ENCODE measurements at places on chromosomes 4 and X.

- peak overlapping the region; percentile 97 for H3K27ac ChIP-seq
- H3K4me3 ChIP-seq: peak overlapping the region; percentile 87
Observed at GRCh38 chrX:47194194-47194787, 662 bp downstream of the UBA1 start.

GRCh38 chrX:25156832-25157231 is 141.1 kb upstream of the ARX start:
- no peaks in the 10 kb centered on the region for H3K27me3 ChIP-seq
- DNase-seq: no peak
- no peak overlapping the region for H3K4me3 ChIP-seq
- H3K36me3 ChIP-seq: no peaks in the 10 kb centered on the region

GRCh38 chr4:107006218-107006617 is 29.9 kb downstream of the DKK2 start:
- no peak overlapping the region for H3K27ac ChIP-seq
- no peaks in the 10 kb centered on the region for H3K4me1 ChIP-seq
- H3K36me3 ChIP-seq: no peaks in the 10 kb centered on the region
- DNase-seq: no peak
- no peak overlapping the region for H3K4me3 ChIP-seq

GRCh38 chrX:154019633-154020528 is at the start of gene IRAK1:
TSS of gene IRAK1 (minus strand) at chrX:154019902. CDS start at chrX:154019812, 90 bp downstream.
- no peak for DNase-seq
- peak within 1 kb of the TSS; percentile 61 for H3K4me3 ChIP-seq
- no peaks in the 10 kb centered on the region for H3K36me3 ChIP-seq
- peaks cover 27% of the 10 kb centered on the region for H3K4me1 ChIP-seq
- H3K27ac ChIP-seq: peak within 1 kb of the TSS; percentile 86

DNA sequence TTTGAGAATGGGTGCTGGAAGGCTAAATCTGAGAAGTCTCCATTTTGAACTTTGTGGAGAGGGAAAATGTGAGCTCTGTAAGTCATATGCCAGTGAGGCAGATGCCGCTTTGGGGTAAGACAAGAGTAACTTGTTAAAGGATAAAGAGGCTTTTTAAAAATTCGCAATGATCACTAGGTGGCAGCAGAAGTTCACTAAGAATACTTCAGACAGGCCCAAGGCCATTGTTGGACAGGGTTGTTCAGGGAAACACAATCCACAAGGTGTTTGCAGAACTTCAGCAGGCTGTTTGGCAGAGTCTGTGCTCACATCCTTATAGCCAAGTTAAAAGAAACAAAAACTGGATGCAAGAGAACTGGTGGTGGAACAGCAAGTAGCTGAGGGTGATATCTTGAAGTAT is 13.7 kb upstream of the PIGA start:
- no peak for DNase-seq
- no peaks in the 10 kb centered on the region for H3K27me3 ChIP-seq
- H3K36me3 ChIP-seq: no peaks in the 10 kb centered on the region
- H3K4me1 ChIP-seq: no peaks in the 10 kb centered on the region
- no peak overlapping the region for H3K4me3 ChIP-seq

GRCh38 chr4:133152831-133153481 is 3.9 kb downstream of the PCDH10 start:
- peaks cover 10% of the 10 kb centered on the region for H3K27me3 ChIP-seq
- H3K36me3 ChIP-seq: no peaks in the 10 kb centered on the region
- peaks cover 44% of the 10 kb centered on the region for H3K4me1 ChIP-seq

GRCh38 chr4:6621556-6621927 is 18.9 kb upstream of the MRFAP1 start:
- no peaks in the 10 kb centered on the region for H3K36me3 ChIP-seq
- no peak overlapping the region for H3K27ac ChIP-seq
- DNase-seq: no peak
- H3K4me1 ChIP-seq: no peaks in the 10 kb centered on the region

DNA sequence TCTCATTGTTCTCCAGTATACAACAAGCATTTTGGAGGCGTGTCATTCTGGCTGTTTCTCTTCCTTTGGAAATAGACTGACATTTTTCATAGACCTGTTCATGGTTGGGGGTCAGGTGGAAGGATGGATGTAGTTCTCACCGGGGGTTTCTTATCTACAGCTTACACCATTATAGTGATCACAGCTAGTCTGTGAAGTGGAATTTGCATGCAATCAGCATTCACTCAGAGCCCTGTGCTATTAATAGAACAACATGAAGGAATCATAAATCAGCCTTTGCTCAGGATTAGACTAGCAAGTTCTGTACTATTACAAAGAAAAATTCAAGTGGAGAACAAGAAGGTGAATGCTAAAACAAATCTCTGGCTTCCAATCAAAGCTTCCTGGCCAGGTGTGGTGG is 132.6 kb upstream of the PUDP start:
- H3K27ac ChIP-seq: no peak overlapping the region
- H3K36me3 ChIP-seq: no peaks in the 10 kb centered on the region
- H3K4me1 ChIP-seq: no peaks in the 10 kb centered on the region
- no peak overlapping the region for H3K4me3 ChIP-seq

- H3K27me3 ChIP-seq: no peaks in the 10 kb centered on the region
- no peaks in the 10 kb centered on the region for H3K36me3 ChIP-seq
- no peak overlapping the region for H3K4me3 ChIP-seq
- no peak for DNase-seq
- no peak overlapping the region for H3K27ac ChIP-seq
Observed at GRCh38 chrX:23616361-23616760, 50.9 kb upstream of the PRDX4 start.

DNA sequence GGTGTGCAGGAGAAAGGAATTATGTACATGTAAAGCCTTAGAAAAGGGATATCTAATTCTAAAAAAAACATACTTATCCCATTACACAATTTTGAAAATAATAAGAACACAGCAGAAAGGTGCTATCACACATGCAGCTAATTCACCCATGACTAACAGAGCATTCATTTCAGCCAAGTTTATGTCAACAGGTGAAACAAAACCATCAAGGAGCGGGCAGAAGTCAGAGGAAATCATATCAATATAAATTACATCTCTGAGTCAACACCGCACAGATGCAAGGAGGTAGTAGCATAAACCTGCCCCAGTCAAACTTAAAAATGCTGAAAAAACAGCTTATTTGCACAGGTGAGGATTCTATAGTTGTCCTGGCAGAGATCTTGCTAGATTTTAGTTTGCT is 197.9 kb downstream of the PRDM5 start:
- H3K36me3 ChIP-seq: no peaks in the 10 kb centered on the region
- H3K27ac ChIP-seq: no peak overlapping the region
- no peak overlapping the region for H3K4me3 ChIP-seq
- DNase-seq: no peak
- no peaks in the 10 kb centered on the region for H3K4me1 ChIP-seq

DNA sequence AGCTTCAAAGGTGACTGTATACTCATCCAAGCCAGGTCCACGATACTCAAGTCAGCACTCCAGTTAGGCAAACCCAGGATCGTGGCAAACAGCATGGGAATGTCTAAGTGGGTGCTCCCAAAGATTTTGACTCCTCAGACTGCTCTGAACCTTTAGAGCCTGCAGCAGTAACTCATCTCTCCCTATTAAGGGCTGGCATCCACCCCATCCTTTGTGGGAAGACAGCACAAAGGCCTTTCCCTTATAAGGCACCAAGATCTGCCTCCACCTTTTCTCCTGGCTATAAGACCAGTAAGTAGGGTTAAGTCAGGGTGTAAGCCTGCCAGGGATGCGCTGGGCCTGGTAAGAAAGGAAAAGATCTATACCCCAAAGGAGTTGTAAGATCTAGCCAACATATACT is 23.6 kb upstream of the SLC25A43 start:
- no peaks in the 10 kb centered on the region for H3K27me3 ChIP-seq
- H3K27ac ChIP-seq: no peak overlapping the region
- H3K4me3 ChIP-seq: no peak overlapping the region
- DNase-seq: no peak
- no peaks in the 10 kb centered on the region for H3K4me1 ChIP-seq

DNA sequence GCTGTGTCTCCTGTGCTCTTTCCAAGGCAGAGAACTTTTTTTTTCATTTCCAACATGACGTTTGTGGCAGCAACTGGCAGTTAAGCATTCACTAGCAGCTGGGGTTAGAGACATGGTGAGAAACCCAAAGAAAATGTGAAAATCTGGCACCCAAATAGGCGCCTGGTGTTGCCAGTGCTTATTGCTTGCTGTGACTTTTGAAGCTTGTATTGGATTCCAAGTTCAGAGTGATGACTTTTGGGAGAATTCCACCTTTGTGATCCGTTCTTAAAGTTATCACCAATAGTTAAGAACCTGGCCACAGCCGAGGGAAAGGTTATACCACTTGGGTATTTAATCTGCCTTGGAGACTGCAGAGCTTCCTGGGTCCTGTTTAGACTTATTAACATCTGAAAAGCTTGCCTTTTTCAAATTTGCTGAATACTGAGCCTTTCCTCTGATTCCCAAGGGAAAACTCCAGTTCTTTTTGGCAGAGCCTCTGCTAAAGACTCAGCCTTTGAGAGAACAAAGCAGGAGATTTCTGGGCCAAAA is 101.0 kb downstream of the OPHN1 start:
- no peaks in the 10 kb centered on the region for H3K36me3 ChIP-seq
- H3K27me3 ChIP-seq: no peaks in the 10 kb centered on the region
- H3K4me1 ChIP-seq: no peaks in the 10 kb centered on the region
- no peak overlapping the region for H3K27ac ChIP-seq
- no peak overlapping the region for H3K4me3 ChIP-seq
- DNase-seq: no peak

DNA sequence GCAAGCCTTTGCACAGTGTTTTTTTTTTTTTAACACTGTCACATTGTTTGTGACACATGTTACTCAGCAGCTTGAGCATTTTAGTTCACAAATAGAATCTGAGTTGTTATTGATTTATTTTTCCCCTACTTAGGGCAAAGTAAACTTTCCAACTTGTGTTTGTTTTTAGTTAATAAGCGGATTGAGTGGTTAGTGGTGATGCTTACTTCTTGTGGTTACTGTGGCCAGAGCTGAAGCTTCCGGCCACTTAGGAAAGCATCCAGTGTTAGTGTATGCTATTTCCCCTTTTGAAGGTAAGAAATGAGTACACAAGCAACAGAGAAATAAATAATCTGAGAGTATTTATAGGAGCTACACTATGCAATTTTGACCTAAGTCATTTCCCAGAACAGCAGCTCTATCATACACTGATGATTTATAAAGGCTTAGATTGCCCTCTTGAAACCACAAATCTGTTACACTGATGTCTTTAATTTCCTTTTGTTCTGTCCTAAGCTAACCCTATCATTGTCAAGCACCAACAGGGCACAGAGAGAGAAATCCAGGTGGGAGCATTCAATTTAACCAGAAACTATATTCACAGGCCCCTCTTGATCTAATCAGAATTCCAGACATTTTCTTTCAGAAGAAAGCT is 2464.6 kb downstream of the PCDH7 start:
- no peak overlapping the region for H3K4me3 ChIP-seq
- no peaks in the 10 kb centered on the region for H3K27me3 ChIP-seq
- no peaks in the 10 kb centered on the region for H3K36me3 ChIP-seq

GRCh38 chrX:115650916-115651315 is 89.9 kb downstream of the PLS3 start:
- no peak overlapping the region for H3K27ac ChIP-seq
- no peak overlapping the region for H3K4me3 ChIP-seq
- DNase-seq: no peak
- no peaks in the 10 kb centered on the region for H3K27me3 ChIP-seq
- H3K4me1 ChIP-seq: no peaks in the 10 kb centered on the region

DNA sequence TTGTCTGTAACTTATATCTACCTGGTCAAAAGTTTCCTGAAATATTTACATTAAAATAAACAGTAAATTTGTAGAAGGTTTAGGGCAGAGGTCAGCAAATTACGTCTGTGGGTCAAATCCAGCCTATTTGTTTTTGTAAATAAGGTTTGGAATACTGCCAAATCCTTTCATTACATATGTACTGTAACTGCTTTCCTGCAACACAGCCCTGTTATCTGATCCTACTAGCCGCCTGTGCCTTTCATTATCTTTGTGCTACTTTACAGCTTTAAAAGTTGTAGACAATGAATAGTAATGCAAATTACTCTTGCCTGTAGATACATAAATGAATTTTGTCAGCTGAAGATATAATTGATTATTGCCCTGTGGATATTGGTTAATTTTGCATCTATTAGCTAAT is 369.6 kb upstream of the SLC7A11 start:
- no peak overlapping the region for H3K27ac ChIP-seq
- H3K4me1 ChIP-seq: no peaks in the 10 kb centered on the region
- no peak overlapping the region for H3K4me3 ChIP-seq
- H3K27me3 ChIP-seq: no peaks in the 10 kb centered on the region

DNA sequence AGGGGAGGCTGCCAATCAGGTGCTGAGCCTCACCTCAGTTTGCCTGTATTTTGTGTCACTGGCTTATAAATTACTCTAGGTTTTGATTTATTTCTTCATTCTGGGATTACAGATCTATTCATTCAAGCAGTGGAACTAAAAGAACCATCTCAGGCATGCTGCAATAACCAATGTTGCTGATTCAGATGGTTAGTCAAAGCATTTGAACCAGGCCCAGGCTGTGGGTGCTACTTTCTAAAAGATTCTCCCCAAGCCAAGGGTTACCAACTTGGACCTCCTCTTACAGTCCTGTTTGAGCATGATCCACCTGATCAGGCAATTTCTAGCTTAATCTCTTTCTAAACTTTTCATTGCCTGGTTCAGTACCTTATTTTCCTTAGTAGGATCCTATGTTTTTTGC is 67.2 kb downstream of the TMEM131L start:
- DNase-seq: no peak
- H3K36me3 ChIP-seq: no peaks in the 10 kb centered on the region
- peaks cover 61% of the 10 kb centered on the region for H3K4me1 ChIP-seq
- no peaks in the 10 kb centered on the region for H3K27me3 ChIP-seq
- H3K4me3 ChIP-seq: no peak overlapping the region

GRCh38 chr4:188110036-188110435 is 633 bp upstream of the TRIML2 start:
- no peaks in the 10 kb centered on the region for H3K27me3 ChIP-seq
- DNase-seq: no peak
- H3K36me3 ChIP-seq: no peaks in the 10 kb centered on the region
- H3K4me3 ChIP-seq: no peak overlapping the region
- no peaks in the 10 kb centered on the region for H3K4me1 ChIP-seq

DNA sequence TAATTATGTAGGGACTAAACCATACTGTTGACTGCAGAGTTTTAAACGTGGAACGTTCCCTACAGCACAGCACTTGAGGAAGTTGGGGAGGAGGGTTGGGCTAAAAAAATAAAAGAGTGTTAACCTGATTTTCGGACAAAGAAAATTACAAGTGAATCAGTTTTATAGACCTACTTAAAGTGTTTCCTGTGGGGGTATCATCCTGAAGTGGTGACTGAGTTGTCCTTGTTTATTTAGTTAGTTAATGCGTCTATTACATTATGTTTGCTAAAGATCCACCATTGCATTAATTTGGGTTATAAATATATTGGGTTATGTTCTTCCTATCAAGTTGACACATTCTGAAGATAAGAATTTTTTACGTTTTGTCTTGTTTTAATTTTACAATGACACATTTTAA is 14.7 kb downstream of the UNC5C start:
- no peak overlapping the region for H3K27ac ChIP-seq
- H3K27me3 ChIP-seq: no peaks in the 10 kb centered on the region
- no peak for DNase-seq
- no peaks in the 10 kb centered on the region for H3K36me3 ChIP-seq
- no peak overlapping the region for H3K4me3 ChIP-seq

- H3K27me3 ChIP-seq: no peaks in the 10 kb centered on the region
- H3K4me3 ChIP-seq: peak overlapping the region; percentile 36
- H3K36me3 ChIP-seq: no peaks in the 10 kb centered on the region
- no peaks in the 10 kb centered on the region for H3K4me1 ChIP-seq
- H3K27ac ChIP-seq: peak overlapping the region; percentile 38
- DNase-seq: no peak
Observed at GRCh38 chrX:155767051-155767875, 113.9 kb upstream of the VAMP7 start.

All from vagina (tissue), 2 donors.